ENCODE measurements at places on chromosomes 3 and 15.

- no peak for DNase-seq
Observed at GRCh38 chr3:152399374-152399773, 130.6 kb downstream of the MBNL1 start.

DNA sequence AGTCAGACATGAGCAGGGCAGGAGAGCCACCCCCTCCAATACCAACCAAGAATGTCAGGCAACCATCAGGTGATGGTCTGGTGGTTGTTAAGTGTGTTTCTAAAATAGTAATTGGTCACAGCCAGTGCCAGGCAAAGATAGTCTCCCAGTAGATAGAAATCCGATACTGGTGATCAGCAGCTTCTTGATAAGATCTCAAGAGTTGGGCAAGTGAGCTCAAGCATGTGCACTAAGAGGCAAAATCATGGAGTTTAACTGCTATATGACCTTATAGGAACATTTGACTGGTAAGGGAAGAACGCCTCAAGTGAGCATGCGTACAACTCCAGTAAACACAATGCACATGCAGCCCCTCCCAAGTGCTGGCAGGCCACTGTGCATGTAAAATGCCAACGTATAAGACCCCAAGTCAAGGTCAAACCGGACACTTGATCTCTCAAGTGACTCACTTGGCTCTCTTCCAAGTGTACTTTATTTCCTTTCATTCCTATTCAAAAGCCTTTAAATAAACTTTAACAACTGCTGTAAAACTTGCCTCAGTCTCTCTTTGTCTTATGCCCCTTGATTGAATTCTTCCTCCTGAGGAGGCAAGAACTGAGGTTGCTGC lies 36.0 kb upstream of the CBLB start:
- DNase-seq = no peak

- DNase-seq = peak; percentile 72
Observed at GRCh38 chr15:75842722-75843677, at the start of gene UBE2Q2. Gene UBE2Q2, plus strand, starts transcription at chr15:75843447. Its CDS starts 220 bp downstream, at chr15:75843667.

DNA sequence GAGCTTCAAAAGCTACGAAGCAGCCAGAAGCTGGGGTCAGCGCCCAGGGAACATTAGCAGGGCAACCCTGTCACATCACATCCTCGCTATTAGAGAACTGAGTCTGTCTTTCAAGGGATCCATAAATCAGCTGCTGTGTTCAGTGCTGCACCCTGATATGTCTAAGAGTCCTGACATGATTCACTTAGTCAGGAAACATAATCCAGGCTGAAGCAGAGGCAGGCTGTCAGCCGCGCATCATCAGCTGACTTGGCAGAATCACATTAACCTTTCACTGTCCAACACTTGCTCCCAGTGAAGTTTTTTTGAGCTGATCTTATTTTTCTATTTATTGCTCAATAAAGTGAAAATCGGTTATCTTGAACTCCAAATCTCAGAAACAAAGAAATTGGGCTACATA lies 23.5 kb downstream of the MYH15 start:
- DNase-seq = no peak

All from CD4-positive, alpha-beta T cell treated with Interleukin-15 for 1 hour (primary cell).